Activated gamma-delta T cell treated with Interleukin-2 at 50 U/mL for 16 hours (primary cell): ENCODE measurements at places on chromosomes 4 and X.

DNA sequence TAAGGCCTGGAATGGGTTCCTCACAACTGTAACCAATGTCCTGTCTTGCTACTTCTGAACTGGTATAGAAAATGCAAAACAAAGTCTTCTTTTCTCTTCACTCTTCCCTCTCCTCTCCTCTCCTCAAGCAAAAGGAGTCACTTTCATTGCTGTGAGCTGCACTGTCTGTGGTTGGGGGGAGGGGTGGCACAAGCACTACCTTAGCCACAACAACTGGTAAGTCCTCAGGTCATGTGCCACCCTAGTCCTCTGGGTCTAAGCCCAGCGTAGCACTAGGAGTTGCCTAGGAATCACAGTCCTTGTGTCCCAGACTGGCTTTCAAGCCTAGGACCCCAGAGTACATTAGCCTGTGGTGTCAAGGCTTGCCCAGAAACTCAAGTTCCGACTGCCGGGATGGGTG, 859.3 kb upstream of the AMOT start:
- DNase-seq: no peak

- no peak for DNase-seq
Measured at GRCh38 chrX:129593137-129593536, 53.1 kb downstream of the OCRL start.

DNA sequence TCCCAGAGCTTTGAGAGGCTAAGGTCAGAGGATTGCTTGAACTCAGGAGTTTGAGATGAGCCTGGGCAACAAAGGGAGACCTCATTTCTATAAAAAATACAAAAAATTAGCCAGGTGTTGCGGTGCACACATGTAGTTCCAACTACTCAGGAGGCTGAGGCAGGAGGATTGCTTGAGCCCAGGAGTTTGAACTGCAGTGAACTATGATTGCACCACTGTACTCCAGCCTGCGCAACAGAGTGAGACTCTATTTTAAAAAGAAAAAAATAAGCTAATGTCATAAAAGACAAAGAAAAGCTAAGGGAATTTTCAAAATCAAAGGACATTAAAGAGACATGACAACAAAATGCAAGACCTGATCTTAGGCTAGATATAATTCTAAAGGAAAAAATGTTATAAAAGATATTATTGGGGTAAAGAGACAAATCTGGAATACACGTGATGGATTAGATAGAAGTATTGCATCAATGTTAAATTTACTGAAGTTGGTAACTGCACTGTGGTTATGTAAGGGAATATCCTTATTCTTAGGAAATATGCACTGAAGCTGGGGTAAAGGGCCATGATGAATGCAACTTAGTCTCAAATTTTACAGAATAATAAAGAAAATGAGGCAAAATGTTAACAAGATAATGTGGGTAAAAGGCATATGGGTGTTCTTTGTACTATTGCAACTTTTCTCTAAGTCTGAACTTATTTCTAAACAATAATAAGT, 75.2 kb downstream of the SPRY1 start:
- no peak for DNase-seq

- no peak for DNase-seq
Measured at GRCh38 chr4:159077702-159078495, 25.0 kb upstream of the RAPGEF2 start.

DNA sequence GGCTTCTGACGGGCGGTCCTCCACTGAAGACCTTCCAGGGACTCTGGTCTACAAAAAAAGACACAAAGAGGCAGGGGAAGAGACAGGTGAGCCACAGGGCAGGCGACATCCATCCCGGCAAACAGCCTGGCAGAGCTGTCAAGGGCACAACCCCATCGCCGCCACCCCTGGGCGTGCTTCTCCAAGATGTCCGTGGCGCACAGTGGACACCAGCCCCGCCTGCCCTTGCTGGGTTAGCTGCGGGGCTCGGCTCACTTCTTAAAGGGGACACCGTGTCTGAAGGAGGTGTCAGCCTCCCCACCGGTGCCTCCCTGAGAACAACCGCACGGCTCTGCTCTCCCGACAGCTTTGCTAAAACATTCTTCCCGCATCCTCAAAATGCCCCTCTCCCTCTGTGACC, 28.4 kb downstream of the FAM53A start:
- DNase-seq: no peak

- no peak for DNase-seq
Measured at GRCh38 chr4:158208963-158209640, 1.2 kb upstream of the TMEM144 start.

- DNase-seq: no peak
Measured at GRCh38 chr4:137678796-137679195, 146.5 kb upstream of the PCDH18 start.
